Neural progenitor cell (in vitro differentiated cells): ENCODE measurements at places on chromosomes 12 and 14.

- DNase-seq = no peak
Measured at GRCh38 chr14:65574611-65575010, 162.1 kb downstream of the FUT8 start.

- DNase-seq = no peak
Measured at GRCh38 chr12:82481954-82482353, 123.6 kb downstream of the METTL25 start.

DNA sequence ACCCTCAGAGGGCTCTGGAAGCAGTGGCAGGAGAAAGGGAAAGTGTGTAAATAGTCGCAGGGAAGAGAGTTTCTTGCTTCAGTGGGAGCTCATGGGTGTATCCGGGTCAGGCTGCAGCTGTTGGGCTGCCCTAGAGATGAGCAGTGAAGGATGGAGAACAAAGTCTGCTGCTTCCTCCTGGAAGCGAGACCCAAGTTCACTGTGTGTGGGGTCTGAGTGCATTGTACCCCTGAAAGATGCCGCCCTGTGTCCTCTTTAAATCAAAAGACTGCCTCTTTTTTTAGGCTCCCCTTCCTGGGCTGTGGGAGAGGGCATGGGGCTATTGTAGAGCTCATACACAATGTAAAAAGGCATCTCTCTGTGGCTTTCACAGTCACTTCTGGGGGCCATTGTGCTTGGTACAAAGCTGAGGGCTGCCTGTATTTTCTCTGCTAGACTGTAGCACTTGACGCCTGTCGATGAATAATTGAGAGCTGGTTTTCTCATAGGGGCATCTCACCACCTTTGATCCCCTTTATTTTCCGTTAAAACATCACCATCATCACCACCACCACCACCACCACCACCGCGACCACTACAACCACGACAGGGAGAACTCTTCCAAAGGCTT lies 16.7 kb downstream of the CHST11 start:
- DNase-seq = peak; percentile 55

DNA sequence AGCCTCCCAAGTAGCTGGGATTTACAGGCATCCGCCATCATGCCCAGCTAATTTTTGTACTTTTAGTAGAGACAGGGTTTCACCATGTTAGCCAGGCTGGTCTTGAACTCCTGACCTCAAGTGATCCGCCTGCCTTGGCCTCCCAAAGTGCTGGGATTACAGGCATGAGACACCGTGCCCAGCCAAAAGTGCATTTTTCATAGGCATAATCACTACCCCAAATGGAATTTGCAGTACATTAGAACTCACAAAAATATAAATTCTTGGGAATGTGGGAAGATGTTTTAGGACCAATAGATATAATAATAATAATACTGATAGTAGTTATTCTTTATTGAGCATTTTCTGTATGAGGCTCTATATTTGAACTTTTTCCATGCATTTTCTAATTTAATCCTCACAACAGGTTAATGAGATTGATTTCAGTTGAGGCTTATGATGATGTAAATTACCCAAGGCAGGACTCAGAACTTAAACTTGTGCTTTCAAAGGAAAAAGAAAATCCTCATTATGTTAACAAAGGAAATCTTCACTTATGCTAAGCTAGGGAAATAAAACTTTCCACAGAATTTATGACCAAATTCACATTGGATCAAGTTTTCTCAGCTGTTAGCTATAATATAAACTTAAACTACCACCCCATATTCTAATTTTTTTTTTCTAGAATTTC lies 121.6 kb downstream of the SRGAP1 start:
- no peak for DNase-seq

GRCh38 chr12:5900076-5900475 lies 45.0 kb downstream of the ANO2 start:
- DNase-seq = no peak

DNA sequence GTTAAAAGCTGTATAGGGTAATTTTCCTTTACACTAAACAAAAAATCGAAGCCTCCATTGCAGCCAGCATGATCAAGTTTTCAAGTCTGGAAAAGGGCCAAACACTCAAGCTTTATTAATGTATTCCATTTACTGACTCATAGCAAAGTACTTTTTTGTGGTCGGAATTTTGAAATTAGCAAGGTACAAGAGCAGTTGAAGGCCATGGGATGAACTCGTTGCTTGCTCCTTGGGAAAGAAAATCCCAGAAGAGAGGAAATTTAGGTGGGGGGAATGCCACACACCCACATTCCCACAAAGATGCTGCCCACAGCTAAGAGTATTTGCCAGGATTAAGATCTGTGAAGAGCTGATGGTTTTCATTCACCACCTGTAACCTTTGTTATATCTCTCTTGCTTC lies 333.7 kb downstream of the EGLN3 start:
- no peak for DNase-seq

- DNase-seq = peak; percentile 62
Measured at GRCh38 chr14:94748667-94749347, 21.1 kb downstream of the GSC start.

DNA sequence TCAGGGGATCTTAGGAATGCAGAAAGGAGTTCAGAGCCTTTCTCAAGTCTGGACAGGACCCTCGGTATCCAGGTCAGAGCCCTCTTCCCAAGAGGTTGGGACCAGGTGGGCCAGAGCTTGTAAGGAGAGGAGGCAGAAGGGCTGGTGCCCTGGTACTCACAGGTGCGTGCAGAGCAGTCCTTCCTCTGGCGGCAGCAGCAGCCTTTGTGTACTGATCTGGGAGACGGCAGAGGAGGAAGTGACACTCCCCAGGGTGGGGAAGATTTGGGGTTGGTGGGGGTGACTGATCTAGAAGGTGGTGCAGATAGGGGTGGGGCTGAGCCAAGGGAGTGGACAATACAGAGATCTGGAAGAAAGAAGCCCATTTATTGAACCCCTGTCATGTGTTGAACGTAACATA lies at the start of gene ITGB7:
ITGB7 (minus strand) TSS at position 210 of the 400 bp plus-strand sequence. CDS start 6,808 bp downstream, outside the sequence.
- DNase-seq = no peak

DNA sequence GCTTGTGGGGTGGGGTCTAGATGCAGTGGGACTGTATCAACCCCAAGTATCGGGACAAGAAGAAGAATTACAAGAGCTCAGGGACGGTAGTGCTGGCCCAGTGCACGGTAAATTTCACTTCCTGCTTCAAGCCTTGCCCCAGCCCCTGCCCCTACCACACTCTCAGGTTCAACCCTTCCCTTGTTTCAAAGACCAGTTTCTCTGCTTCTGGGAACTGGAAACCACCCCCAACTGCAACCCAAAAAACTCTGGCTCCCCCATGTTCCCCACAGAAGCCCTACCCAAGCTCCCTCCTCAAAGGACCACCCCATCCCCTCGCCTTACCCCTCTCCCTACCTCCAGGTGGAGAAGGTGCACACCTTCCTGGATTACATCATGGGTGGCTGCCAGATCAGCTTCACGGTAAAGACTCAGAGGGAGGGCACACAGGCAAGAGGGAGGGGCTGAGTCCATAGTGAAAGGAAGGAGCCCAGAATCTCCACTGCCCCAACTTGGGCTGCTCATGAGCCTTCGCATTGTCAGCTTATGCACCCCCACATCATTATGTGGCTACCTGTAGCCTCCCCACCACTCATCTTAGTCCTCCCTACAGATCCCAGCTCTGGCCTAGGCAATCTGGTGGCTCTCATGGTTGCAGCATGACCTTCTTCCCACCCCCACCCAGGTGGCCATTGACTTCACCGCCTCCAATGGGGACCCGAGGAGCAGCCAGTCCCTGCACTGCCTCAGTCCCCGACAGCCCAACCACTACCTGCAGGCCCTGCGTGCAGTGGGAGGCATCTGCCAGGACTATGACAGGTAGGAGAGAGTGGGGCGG lies 4.3 kb downstream of the CPNE6 start:
- DNase-seq = no peak

- no peak for DNase-seq
Measured at GRCh38 chr14:45089813-45090212, 5.9 kb downstream of the PRPF39 start.

- peak; percentile 49 for DNase-seq
Measured at GRCh38 chr12:50505675-50506530, 1.1 kb downstream of the DIP2B start.

DNA sequence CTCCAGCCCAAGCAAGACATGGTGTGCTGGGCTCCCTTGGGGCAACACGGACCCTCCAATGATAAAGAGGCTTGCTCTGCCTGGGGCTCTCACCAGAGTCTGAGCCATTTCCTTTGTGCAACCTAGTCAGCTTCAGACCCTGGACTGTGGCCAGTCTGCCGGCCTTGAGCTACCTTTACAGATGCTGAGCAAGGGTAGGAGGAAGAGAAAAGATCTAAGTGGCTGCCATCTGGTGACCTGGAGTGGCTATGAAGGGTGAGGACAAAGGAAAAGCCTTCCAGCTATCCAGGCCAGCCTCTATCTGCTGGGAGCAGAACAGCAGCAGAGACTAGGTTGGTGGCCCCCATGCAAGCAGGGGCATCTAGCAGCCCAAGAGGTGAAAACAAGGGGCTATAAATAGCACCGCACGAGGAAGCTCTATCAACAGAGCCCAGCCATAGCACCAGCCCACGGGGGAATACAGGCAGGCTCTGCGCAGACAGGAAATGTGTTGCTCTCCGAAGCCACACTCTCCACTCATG lies 230.1 kb downstream of the FOXN3 start:
- DNase-seq = no peak

DNA sequence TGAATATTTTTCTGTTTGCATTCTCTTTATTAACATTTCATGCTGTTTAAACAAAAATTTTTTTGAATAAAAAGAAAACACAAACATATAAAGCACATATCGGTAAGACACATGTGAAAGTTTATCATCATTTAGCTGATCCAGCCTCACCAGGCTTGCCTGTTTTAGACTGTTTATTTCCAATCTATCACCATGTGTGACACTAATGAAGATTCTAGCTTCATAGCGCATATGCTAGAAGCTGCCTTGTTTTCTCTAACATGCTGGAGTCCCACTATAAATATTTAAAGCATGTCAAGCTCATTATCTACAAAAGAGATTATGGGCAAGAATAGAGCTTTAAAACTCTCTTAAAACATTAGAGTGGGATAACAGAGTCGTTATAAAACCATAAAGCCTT lies 25.4 kb upstream of the ADAMTS20 start:
- DNase-seq = no peak
